ENCODE measurements at places on chromosomes 7 and 10. TPM values are rescaled to one million over a fixed set of nuclear protein-coding genes. Genes with fewer than 3 reads are reported as not detected.

The HTR7 gene
- 0.49 TPM for total RNA-seq

The GPRIN2 gene
- 13.3 TPM for total RNA-seq

The CD36 gene
- total RNA-seq, result not detected

The PRLHR gene
- total RNA-seq, result not detected

The MRC1 gene
- total RNA-seq, result not detected

The OR6V1 gene
- total RNA-seq, result not detected

The LMOD2 gene
- total RNA-seq, result not detected

The CYP2C19 gene
- not detected for total RNA-seq

The HTRA1 gene
- total RNA-seq, result 265 TPM

The HOXA4 gene
- total RNA-seq, result 6.7 TPM

The ATOH7 gene
- total RNA-seq, result 0.16 TPM

The SLC16A9 gene
- 1.6 TPM for total RNA-seq

The SLC26A4 gene
- 0.25 TPM for total RNA-seq

The NKX2-3 gene
- total RNA-seq, result not detected

The PON3 gene
- not detected for total RNA-seq

The DENND2A gene
- total RNA-seq, result 4.7 TPM

The LLCFC1 gene
- total RNA-seq, result not detected

The NDUFB8 gene
- total RNA-seq, result 222 TPM

The PTPRN2 gene
- 0.33 TPM for total RNA-seq

The ITIH5 gene
- total RNA-seq, result 3.8 TPM

The RASSF4 gene
- total RNA-seq, result 12.9 TPM

The OR9A2 gene
- total RNA-seq, result not detected

The LIPK gene
- total RNA-seq, result not detected

The FAM241B gene
- 6.1 TPM for total RNA-seq

The AKR1C8 gene
- total RNA-seq, result not detected

The SMARCD3 gene
- 51.8 TPM for total RNA-seq

The NEURL1 gene
- 0.51 TPM for total RNA-seq

The SH2D4B gene
- not detected for total RNA-seq

The LRRN3 gene
- total RNA-seq, result 1.9 TPM

The PLEKHS1 gene
- not detected for total RNA-seq

The TMEM273 gene
- total RNA-seq, result not detected

The AOAH gene
- 0.38 TPM for total RNA-seq

The NEUROD6 gene
- total RNA-seq, result not detected

The PODXL gene
- total RNA-seq, result 88.0 TPM

The MCM10 gene
- 13.9 TPM for total RNA-seq

The TUBB8 gene
- total RNA-seq, result 0.33 TPM

The VWC2 gene
- not detected for total RNA-seq

The PDE6C gene
- not detected for total RNA-seq

The TSPAN12 gene
- total RNA-seq, result 33.7 TPM

The GATA3 gene
- 0.76 TPM for total RNA-seq

The ZNF425 gene
- total RNA-seq, result 2.8 TPM

The PTF1A gene
- not detected for total RNA-seq

The PTTG1IP2 gene
- total RNA-seq, result not detected

The NEUROG3 gene
- not detected for total RNA-seq

Data from mesangial cell (primary cell).